ENCODE measurements at places on chromosomes 1 and 21.

GRCh38 chr21:33278721-33279120 lies 12.6 kb downstream of the IL10RB start:
- DNase-seq: no peak

- peak; percentile 76 for DNase-seq
These were observed 154.2 kb downstream of the ZP4 start for GRCh38 chr1:237736372-237737029.

GRCh38 chr21:27526451-27526850 lies 559.6 kb upstream of the ADAMTS5 start:
- no peak for DNase-seq

GRCh38 chr1:10814976-10815857 lies 18.8 kb upstream of the CASZ1 start:
- DNase-seq: no peak

GRCh38 chr21:28614791-28615190 lies 377.9 kb downstream of the LTN1 start:
- DNase-seq: no peak

GRCh38 chr21:26597031-26597430 lies 23.9 kb upstream of the CYYR1 start:
- DNase-seq: no peak

GRCh38 chr1:246051909-246052518 lies 455.1 kb downstream of the SMYD3 start:
- no peak for DNase-seq

DNA sequence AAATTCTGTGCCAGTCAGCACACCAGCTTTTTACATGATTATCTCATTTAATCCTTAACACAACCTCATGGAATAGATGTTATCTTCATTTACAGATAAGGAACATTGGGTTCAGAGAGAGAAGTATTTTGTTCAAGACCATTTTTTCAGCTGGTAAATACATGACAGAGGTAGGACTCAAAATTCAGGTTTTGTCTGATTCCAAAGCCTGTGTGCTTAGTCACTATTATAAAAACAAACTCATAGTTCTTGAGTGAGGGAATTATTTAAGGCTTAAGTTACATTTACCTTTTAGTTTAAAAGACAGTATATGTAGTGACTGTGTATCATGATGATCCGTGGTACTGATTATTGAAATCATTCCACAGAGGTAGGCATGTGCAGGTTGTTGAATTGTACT lies 125.2 kb downstream of the MAGI3 start:
- DNase-seq: no peak

DNA sequence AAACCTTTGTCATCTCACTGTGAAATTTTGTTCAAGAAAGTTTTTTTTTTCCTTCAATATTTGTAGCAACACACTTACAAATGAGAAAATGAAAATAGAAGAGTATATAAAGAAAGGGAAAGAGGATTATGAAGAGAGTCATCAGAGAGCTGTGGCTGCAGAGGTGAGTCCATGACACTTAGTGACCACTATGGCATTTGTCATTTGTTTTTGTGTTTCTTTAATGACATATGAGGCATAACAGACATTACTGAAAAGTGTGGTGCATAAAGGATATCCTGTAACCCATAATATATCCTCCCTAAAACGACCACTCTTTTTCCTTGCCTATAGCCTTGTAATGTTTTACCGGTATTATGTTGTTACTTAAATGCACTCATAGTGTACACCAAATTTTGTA lies 80.2 kb downstream of the VPS26C start:
- no peak for DNase-seq

GRCh38 chr1:158675563-158676323 lies 10.8 kb downstream of the SPTA1 start:
- DNase-seq: no peak

DNA sequence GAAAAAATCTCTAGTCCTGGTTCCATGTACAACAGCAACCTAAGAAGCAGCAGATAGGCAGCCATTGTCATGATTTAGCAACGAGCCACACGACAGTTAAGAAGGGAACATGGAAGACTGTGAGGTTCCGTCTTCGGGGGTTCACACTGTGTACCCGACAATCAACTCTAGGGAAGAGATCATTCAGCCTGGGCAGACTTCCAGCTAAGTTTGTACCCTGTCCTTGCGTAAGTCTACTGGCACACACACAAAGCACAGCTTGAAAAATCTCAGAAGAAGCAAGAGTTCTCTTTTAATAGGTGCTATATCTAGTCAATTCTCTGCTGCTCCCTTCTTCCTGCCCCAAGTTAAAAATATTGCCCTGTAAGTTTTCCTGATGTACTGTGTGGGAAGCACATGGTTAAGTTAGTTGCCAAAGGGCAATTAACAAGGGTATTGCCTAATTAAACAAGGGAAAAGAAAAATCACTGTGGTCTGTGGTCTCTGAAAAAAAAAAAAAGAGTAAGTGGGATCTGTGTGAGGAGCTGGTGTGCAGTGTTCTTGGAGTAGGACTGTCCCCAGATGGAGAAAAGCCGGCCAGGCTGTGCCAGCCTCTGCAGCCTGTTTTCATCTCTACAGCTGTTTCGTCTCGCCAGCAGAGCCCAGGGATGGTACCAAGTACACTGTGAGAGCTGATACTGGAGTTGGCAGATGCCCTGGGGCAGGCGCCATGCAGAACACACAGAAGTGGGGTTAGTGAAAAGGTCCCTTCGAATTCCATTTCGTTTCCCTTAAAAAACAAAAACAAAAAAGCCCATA lies 6.4 kb upstream of the MYBPHL start:
- no peak for DNase-seq

DNA sequence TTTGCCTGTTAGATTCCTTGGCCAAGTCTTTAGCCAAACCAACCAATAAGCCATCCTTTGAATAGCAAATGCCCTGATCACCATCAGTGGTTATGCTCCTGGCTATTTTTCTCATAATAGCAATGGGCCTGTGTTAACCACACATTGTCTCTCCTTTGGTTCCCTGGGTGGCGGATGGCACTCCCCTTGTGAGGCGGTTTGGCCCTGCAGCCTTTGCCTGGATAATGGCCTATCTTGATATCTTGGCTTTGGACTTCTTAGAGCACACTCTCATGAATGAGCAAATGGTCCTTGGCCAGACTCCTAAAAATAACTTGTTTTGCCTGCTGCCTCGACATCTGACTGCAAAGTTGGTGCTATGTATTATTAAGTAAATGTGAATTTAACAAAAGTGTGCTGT lies 22.4 kb upstream of the ZBTB18 start:
- no peak for DNase-seq

DNA sequence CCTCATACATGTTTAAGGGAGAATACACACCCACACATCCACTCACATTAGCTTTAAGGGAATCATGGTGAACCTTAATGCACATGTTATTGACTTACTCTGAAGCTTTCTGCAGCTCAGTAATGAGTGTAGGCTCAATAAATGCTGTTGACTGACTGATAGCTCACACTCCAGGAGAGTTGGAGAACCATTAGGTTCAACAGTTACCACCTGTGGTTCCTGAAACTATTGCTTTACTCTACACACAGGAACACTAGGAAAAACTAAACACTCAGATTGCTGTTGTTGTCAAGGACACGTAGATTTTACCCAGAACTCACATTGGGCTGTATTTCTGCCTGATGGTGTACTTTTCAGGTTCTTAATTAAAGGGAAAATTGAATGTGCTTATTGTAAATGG lies 37.3 kb downstream of the ZC3H11B start:
- DNase-seq: no peak

- DNase-seq: peak; percentile 22
These were observed 10.8 kb downstream of the GPR3 start for GRCh38 chr1:27403065-27403726.

GRCh38 chr1:116944613-116945012 lies 34.9 kb downstream of the PTGFRN start:
- DNase-seq: no peak

GRCh38 chr21:44871576-44872269 lies 1.8 kb downstream of the PTTG1IP start:
- no peak for DNase-seq

DNA sequence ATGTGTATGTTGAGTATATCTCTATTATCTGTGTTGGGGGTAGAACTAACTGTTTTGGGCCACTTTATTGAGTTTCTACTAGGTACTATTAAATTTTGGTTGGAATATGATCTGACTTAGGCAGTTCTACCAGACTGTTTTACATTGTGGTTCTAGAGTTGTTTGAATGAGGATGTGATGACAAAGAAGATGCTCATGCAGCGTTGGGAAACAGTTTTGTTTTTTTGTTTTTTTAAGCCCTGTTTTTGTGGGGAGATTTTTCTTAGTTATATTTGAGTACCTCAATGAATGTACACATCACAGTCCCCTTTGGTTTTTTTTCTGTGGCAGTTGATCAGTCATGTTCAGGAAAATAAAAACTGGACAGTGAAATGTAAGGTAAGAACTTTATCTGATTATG lies 40.1 kb downstream of the TMED5 start:
- no peak for DNase-seq

- no peak for DNase-seq
These were observed 2.9 kb downstream of the LAMC1 start for GRCh38 chr1:183025782-183026774.

DNA sequence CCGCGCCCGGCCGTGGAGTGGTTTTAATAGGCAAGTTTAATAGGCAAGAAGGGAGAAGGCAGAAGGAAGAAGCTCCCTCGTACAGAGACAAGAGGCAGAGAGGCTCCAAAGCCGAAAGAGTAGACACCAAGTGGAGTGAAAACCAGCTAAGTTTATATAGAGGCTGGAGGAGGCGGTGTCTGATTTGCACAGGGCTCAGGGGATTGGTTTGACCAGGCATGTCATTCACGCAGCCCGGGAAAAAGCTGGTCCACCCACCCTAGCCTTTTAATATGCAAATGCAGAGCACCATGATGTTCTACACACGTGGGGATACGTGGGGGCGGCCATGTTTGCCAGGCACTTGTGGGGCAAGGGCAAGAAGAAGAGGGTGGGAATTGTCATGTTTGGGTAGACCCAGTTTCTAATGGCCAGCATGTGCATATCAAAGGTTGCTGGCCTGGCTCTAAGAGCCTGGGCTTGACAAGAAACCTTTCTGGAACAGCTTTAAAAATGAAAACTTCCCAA lies 18.0 kb upstream of the SOD1 start:
- no peak for DNase-seq

GRCh38 chr1:95562230-95562629 lies 328.2 kb downstream of the RWDD3 start:
- no peak for DNase-seq

DNA sequence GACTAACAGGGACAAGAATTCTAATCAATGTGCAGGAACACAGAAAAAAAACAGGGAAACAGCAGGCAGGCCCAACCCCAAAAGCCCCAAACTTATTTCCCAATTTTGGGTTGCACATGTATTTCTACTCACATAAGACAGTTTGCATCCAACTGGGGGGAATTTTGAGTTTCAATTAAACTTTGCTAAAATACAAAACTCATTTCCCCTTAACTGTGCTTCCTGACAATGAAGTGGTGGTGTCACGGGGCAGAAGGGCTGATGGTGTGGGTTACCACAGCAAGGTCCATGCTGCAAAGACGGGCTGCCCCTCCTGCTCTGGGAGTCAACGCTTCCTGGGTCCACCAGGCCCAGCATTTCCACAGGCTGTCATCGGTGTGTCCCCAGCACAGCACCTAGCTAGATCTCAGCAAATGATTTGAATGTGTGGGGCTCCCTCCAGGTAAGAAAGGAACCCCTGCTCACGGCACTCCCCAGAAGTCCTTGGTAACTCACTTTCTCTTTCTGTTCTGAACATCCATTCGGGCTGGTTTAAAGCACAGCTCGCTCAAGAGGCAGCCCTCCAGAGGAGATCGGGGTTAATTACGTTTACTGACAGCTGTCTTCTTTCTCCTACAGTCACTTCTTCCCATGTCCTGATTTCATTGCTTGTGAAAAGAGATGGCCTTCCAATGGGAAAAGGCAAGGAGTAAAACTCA lies 27.4 kb downstream of the HIVEP3 start:
- peak; percentile 82 for DNase-seq

- DNase-seq: no peak
These were observed 121.8 kb downstream of the PLA2G4A start for GRCh38 chr1:186950547-186950946.

DNA sequence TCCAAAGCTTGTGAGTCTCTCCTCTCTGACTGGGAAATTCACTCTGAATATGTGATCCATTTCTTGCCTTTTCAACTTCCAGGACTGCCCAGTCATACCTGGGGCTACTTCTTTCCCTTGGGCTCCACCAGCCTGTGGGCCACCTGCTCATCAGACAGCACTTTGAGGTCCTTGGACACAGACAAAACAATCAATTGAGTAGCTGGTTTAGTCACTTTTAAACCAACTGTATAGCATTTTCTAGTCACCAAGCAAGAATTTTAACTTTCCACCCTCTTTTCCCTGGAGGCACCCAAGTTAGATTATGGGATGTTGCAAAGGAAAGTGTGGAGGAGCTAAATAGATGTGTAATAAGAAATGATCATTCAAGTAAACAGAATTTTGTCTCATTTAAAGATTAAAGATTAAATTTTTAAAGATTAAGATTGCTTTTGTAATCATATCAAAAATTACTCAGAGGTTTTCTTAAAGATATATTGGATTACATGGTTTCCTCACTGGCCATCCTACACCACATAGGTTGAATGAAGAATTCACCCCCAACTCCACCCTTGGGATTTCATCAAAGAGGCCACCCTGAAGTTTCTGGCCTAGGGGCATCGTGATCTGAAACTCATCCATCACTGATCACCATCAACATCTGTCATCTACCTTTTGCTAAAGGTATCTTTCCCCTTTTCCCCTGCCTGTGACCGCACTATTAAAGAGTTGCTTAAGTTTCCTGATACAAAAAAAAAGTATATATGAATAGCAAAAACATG lies 219.2 kb upstream of the NR5A2 start:
- DNase-seq: no peak

GRCh38 chr1:28050776-28051175 lies 37.6 kb downstream of the EYA3 start:
- DNase-seq: no peak
